M059J (cell line): ENCODE measurements at places on chromosomes 6 and 20. TPM values are rescaled to one million over a fixed set of nuclear protein-coding genes. Genes with fewer than 3 reads are reported as not detected.
A peak's percentile ranks its signal among the peaks of the same experiment; 100 is the strongest.

Gene EYS
- total RNA-seq, result 0.17 and 0.99 TPM in 2 replicates

GRCh38 chr6:5637714-5638113 lies 369.0 kb downstream of the NRN1 start:
- DNase-seq, result no peak

GRCh38 chr6:36679043-36679833 lies 724 bp downstream of the CDKN1A start:
- peak; percentile 82 for DNase-seq

- DNase-seq, result peak; percentile 26
These were observed 335.1 kb downstream of the HDGFL1 start for GRCh38 chr6:22904431-22904830.

- peak; percentile 19 for DNase-seq
These were observed 80.0 kb upstream of the FOXQ1 start for GRCh38 chr6:1231941-1232340.

DNA sequence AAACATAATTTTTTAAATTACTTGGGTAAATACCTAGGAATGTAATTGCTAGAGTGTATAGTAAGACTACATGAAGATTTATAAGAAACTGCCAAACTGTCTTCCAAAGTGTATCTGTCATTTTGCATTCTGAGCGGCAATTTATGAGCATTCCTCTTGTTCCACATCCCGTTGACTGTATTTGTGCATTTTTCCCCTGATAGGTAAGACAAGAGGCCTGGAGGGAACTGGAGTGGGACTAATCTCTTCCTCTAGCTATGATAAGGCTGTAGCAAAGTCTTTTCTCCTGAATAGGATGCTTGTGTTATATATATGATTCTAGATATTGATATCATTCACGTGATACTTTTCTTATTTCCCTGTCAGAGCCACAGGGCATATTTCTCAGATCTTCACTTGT lies 1557.5 kb downstream of the GRIK2 start:
- DNase-seq, result no peak

Gene TMEM217
- 1.3 and 1.4 TPM in 2 replicates for total RNA-seq

DNA sequence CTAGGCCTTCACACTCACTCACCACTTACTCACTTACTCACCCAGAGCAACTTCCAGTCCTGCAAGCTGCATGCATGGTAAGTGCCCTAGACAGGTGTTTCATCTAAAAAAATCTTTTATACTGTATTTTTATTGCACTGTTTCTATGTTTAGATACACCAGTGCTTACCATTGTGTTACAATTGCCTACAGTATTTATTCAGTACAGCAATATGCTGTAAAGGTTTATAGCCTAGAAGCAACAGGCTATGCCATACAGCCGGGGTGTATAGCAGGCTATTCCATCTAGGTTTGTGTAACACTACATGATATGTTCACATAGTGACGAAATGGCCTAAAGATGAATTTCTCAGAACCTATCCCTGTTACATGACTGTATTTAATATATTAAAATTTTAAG lies 37.1 kb upstream of the KCNK5 start:
- DNase-seq, result no peak

GRCh38 chr6:114897536-114897935 lies 554.7 kb upstream of the HS3ST5 start:
- DNase-seq, result peak; percentile 8

DNA sequence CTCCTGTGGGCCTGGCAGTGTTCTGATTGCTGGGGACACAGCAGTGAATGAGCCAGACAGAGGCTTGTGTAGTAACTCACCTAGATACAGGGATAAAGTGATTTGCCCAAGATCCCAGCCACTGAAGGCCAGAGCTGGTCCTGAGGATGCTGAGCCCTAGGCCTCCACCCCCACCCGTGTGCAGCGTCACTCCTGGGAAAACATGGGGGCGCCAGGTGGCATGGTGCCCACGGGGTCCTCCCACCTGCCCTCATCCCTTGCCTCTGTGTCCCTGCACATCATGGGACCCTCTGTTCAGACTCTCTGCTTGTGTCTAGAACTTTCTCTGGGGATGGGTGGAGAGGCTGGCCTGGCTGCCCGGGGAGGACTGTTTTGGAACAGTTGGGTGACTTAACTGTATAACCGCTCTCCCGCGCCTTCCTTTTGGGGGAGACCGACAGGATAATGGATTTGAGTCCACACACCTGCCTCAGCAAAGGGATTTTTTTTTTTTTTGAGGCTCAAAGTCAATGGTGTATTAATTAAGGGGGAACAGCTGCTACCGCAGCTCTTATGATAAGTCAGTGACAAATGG lies 19.6 kb downstream of the LEMD2 start:
- DNase-seq, result no peak

GRCh38 chr20:24966317-24967012 lies 17.4 kb downstream of the CST7 start:
- DNase-seq, result no peak

Gene POU5F1
- 0.39 TPM in 1 of 2 replicates, not detected in the other for total RNA-seq

GRCh38 chr6:46915866-46916265 lies 5.9 kb downstream of the ADGRF5 start:
- no peak for DNase-seq
